ENCODE measurements at places on chromosomes 5 and 9.

DNA sequence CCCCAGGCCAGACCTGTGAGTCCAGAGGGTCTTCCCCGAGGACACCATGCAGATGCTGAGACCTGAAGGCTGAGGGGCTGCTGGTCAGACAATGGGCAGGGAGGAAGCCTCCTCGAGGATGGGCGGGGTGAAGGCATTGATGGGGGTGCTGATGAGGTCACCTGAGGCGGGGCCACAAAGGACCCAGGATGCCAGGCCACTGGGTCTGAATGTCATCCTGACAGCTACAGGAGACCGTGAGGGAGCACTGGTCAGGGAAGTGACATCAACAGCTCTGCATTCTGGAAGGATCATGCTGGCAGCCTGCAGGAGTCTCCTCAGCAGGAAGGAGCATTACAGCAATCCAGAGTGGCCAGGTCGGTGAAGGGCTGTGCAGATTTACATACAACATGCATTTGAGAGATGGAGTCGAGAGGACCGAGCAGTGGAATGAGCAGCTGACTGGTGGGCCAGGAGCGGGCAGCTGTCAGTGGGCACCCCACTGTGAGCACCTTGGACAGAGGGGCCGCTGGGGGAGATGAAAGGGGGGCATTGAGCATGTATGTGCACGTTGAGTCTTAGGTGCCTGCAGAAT is 77.7 kb upstream of the ADAMTS2 start:
- DNase-seq = no peak

DNA sequence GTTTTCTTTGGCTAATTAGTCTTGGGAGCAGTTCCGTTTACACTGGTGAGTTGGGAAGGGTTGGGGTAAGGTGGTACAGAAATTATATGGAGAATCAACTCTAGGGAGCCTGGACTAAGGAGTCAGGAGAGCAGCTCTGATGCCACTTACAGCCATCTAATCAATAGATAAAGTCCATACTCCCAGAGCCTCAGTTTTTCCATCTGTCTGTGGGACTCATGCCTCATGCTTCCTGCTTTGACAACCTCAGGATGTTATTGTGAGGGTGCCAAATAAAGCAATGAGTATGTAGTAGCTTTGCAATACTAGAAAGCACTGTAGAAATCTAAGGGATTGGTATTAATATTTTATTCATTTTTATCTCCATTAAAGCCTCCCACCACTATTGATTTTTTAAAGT is 105.0 kb downstream of the GALNT10 start:
- no peak for DNase-seq

- DNase-seq = no peak
Measured at GRCh38 chr5:3311433-3311832, 284.2 kb upstream of the IRX1 start.

- DNase-seq = peak; percentile 83
Measured at GRCh38 chr5:40736103-40736875, 19.5 kb downstream of the TTC33 start.

GRCh38 chr5:5103245-5103644 is 36.9 kb upstream of the ADAMTS16 start:
- DNase-seq = no peak

GRCh38 chr5:39266442-39266841 is 47.1 kb upstream of the FYB1 start:
- DNase-seq = no peak

Data from T47D (cell line).